GM23248 (cell line): ENCODE measurements at places on chromosomes 2 and 18. TPM values are rescaled to one million over a fixed set of nuclear protein-coding genes. Genes with fewer than 3 reads are reported as not detected.

- peak; percentile 14 for DNase-seq
Observed at GRCh38 chr2:1972422-1972821, 228.1 kb upstream of the PXDN start.

- DNase-seq: no peak
Observed at GRCh38 chr2:11720752-11721151, 25.7 kb upstream of the LPIN1 start.

DNA sequence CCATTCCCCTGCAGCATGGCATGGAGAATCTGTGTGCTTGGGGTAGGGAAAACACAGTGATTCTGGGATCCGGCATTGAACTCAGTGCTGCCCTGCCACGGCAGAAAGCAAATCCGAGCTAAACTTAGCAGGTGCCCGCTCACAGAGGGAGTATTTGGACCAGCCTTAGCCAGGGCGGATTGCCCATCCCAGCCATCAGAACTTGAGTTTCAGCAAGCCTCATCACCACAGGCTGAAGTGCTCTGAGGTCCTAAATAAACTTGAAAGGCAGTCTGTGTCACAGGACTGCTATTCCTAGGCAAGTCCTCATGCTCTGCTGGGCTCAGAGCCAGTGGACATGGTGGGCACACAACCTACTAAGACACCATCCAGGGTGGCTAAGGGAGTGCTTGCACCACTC is 86.2 kb upstream of the YPEL5 start:
- no peak for DNase-seq

DNA sequence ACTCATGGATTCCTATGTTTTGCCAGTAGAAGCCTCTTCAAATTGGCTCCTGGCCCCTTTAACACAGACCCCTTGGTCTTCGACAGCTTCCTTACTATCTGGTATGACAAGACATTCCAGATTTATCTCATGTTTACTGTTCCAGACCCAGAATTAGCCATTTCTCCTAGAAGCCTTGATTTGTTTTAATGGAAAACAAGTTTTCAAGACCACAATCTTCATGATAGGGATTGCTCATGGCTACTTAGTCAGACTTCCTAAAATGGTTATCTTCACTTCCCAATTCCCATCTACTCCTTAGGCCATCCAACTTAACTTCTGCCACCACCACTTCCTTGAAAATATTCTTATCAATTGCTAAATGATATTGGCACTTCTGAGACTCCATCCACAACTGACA is 63.2 kb downstream of the TTC32 start:
- no peak for DNase-seq

DNA sequence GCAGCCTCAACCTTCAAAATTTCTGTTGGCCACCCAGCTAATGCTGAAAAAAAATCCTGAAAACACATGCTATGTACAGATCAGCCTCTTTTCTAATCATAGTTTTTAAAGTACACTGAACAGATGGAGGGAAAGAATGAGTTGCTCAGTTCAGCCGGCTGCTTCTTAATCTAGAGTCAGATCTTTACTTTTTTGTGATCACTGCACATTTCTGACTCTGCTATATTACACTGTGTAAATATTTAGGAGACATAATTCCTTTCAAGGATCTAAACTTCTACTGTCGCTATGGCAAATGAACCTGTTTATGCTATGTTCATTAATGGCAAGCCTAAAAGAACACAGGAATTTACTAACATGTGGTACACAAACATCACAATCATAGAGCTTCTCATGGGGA is 114.2 kb downstream of the SRBD1 start:
- no peak for DNase-seq

DNA sequence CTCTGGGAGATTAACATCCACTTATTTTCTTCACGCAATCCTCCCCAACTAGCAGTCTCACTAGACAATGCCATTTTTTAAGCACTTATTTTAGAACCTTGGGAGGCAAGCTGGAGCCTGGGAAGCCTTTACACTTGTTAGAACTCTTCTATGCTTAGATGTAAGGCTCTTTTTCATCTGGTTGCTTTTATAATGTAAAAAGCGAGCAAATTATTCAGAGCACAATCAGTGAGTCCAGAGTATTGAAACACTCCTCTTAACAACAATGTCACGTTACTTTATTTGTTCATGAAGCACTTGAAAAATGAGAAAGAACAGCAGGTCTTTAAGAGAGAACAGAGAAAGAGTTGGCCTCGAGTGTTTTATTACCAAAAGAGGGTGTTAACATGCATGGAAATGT is 84.1 kb upstream of the SLC8A1 start:
- DNase-seq: no peak

DNA sequence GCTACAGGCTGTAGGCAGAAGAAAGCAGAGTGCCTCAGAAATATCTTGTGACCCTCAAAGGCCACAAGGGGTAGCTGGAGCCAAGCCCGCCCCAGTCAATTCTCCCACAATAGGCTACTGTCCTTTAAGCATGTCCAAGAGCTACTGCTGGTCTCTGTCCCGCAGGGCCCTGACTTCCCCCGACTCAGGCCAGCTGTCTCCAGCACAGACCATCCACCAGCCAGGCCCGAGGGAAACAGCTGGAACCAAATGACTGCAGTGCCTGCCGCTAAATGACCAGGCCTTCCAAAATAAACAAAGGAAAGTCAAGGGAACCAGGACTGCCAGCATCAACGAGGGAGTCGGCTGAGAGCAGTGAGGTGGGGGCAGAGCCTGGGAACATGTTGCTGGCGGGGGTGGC is 36.7 kb downstream of the MCFD2 start:
- DNase-seq: no peak

GRCh38 chr2:108278631-108279030 is 10.1 kb upstream of the SULT1C2 start:
- DNase-seq: no peak

DNA sequence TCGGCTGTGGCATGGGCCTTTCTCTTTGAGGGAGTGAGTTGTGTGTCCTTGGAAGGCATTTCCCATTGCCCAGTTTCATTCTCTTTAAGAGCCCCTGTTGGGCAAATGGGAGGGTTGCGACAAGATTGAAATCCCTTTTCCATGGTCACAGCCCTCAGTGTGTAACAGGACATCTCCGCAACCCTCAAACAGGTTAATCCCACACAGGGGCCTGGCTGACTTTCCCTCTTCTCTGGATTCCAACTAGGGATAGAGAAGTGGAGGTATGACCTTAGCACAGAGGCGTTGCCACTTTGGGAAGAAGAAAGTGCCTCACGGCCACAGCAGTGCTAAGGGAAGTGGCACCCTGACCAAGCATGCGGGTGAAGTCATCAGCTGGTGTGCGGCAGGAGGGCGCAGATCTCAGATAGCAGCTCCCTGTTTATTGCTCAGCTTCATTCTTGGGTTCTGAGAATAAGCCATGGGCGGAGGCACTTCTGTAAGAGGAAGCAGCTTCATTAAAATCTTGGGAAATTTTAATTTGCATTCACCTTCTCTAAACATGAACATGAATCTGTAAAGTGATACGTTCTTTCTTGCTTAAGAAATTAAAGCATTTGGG is 256.5 kb downstream of the GBX2 start:
- no peak for DNase-seq

- no peak for DNase-seq
Observed at GRCh38 chr2:147952118-147952517, 68.4 kb downstream of the ORC4 start.

GRCh38 chr18:2891526-2892431 is 45.0 kb downstream of the EMILIN2 start:
- DNase-seq: no peak

- DNase-seq: no peak
Observed at GRCh38 chr2:39501412-39501811, 64.3 kb upstream of the MAP4K3 start.

- DNase-seq: peak; percentile 45
Observed at GRCh38 chr2:110853516-110853915, 121.1 kb downstream of the ACOXL start.

DNA sequence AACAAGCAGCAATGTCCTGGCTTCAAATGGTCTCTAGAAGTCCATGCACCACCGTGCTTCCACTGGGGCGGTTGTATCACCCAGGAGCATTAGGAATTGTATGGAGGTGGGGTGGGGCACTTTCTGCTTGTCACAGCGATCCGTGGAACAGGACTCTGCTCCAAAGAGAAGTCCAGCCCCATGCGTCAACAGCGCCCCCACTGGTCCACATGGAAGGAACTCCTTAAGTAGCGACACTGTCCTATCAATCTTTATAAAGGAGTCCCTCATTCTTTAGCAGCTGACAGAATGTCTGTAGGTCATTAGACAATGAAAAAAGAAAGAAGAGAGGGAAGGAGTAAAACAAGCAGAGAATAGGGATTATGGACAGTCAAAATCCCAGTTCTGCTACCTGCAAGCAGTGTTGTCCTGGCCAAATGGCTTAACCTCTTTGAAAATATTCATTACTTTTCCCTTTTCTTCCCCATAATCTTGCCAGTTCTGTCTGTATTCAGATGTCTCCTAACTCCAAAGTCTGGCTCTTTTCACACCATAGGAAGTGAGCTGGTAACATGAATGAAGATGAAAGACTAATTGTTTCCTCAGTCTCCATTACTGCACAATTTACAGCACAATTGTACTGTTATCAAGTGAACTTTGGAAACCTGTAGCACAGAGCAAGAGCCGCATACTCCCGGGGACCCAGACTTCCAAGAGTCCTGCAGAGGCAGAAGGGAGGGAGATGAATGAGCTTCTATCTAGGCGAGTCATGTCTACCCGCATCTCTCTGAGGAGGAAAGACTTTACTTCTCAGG is 9.9 kb downstream of the NFE2L2 start:
- DNase-seq: peak; percentile 37

DNA sequence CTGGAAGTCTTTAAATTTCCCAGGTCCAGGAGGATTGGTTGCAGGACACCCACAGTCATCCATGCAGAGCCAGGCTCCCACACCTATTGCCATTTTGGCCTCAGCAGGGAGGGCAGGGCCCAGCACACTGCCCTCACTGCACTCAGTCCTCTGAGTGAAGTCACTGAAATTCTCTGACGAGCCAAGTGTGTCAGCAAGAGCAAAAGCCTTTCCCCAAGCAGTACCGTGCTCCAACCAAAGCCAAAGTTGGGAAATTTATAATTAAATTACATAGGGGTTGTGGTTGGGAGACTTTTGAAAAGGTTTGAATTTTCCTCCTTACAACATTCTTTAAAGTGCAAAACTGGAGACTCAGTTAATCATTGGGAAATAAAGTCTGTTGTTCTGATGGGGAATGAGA is 98.5 kb upstream of the CD226 start:
- DNase-seq: peak; percentile 86

- peak; percentile 64 for DNase-seq
Observed at GRCh38 chr2:134301099-134301927, 47.4 kb downstream of the MGAT5 start.

- no peak for DNase-seq
Observed at GRCh38 chr18:48376406-48376805, 32.8 kb downstream of the ZBTB7C start.

GRCh38 chr2:27494284-27494943 is 586 bp downstream of the FNDC4 start:
- peak; percentile 64 for DNase-seq

DNA sequence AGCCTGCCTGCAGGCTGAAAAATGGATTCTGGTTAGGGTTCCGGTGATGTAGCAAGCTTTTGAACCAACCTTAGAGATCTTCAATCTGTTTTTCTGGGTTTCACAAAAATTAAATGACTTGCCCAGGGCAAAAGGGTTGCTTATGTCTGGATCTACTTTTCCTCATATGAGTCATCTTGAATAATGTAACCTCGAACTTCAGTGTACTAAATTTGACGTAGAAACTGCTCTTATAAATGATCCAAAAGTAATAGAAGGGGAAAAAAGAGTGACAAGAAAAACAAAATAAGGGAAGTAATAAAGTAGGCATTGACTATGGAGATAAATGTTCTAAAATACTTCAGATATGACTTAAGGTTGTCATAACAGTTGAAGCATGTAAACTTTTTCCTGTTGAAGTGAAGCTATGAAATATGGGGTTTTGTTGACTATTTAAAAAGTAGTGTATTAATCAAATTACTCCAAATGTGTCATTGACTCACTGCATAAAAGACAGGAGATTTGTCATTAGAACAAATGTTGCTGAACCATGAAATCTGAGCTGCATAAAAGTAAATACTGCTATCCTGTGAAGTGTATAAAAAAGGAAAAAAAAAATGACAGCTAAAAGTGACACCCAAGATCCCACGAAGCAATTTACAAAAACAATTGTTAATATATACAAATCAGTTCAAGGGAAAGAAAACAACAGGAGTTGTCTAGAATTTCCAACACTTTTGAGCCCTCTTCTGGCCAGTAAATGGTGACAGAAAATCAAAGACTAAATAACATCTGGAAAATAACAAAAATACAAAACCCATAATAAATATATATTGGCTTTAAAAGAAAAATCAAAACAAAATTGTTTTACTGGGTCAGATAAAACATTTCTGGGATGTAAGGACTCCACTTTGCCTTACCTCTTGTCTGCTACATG is 103.6 kb upstream of the SERPINE2 start:
- peak; percentile 85 for DNase-seq

GRCh38 chr2:240588669-240589068 is 2.1 kb downstream of the CAPN10 start:
- no peak for DNase-seq

DNA sequence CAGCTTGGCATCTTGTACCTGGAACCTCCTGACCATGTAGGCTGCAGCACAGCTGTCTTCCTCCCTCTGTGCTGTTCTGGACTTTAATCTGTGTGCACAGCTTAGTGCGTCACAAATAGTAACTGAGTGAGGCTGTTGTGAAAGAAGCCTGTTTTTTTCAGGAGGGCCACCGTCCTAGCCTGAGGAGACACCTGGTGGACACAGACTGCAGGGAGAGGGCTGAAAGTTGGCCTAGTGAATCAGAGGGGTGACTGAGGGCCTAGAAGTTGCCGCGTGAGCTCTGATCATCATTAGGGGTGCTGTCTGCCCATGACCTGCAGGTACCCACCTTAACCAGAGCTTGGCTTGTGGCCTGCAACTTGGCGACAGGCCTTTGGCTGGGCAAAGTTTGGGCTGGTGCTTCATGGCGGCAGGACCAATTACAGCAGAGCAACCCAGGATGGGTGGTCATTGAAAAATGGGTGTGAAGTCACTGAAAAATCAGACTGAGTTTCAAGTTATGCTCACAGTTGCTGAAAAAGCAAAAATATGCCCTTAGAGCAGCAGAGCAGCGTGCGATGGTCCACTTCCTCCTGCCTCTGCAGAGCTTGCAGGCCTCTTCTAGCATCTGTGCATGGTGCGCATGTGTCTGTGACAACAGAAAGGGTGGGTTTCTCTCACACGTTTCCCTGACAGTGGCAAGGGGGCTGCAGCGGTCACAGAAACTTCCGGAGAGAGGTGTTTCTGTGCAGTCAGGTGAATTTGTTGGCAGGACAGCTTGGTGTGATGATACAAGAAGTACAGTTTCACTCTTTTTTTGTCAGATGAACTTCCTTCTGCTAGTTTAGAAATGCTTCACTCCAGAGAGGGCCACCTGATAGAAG is 9.6 kb downstream of the GDF7 start:
- DNase-seq: peak; percentile 15

- no peak for DNase-seq
Observed at GRCh38 chr18:50656841-50657470, 97.1 kb downstream of the MAPK4 start.

GRCh38 chr2:239946562-239946863 is 78.6 kb downstream of the NDUFA10 start:
- no peak for DNase-seq

GRCh38 chr2:55838653-55839052 is 84.9 kb downstream of the EFEMP1 start:
- DNase-seq: no peak

GRCh38 chr2:239983004-239983778 is 42.0 kb downstream of the NDUFA10 start:
- DNase-seq: no peak

The TMEM163 gene
- not detected in 2 replicates for total RNA-seq

The FOXD4L1 gene
- total RNA-seq: not detected in 2 replicates

The CPS1 gene
- 2.0 and 4.9 TPM in 2 replicates for total RNA-seq

The SP9 gene
- total RNA-seq: not detected in 2 replicates

The RAMP1 gene
- 4.1 and 4.8 TPM in 2 replicates for total RNA-seq
